ENCODE measurements at places on chromosomes 12 and 14.

GRCh38 chr12:27064397-27065342, 17.7 kb downstream of the C12orf71 start:
- no peak for DNase-seq

GRCh38 chr14:103772078-103772712, 56.6 kb downstream of the ZFYVE21 start:
- DNase-seq, result no peak

GRCh38 chr14:73567358-73567757, 1.7 kb upstream of the ACOT2 start:
- DNase-seq, result no peak

DNA sequence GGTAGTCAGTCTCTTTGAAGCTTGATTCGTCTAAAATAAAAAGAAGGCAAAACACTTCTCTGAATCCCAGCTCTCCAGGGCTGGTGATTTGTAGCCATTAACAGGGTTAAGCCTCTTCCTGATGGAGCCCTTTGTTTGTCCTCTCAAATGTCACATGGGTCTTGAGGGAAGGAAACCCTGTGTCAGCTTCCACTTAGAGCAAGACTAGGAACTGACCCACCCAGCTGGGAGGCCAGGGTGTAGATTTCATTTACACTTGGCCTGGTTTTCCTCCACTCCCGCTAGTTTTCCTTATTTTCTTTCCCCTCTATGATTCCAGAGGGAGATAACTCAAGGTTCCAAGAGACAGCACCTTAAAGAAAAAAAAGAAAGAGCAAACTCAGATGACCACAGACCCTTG, 230.5 kb upstream of the EGLN3 start:
- no peak for DNase-seq

DNA sequence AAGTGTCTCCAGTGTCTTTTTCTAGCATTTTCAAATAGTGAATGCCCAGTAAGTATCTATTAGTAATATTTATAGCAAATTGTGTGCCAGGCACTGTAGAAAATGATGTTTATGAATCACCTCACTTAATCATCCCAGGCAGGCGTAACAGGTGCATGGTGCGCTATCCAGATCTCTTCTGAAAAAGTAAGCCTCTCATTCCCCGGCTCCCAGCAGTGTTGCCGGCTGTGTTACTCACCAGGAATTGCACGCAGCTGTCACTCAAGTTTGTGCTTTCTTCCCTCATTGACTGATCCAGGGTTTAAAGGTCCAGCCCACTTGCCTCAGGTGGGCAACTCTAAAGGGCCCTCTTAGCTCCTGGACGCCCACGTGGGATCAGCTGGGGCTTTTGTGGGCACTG, 173.8 kb upstream of the RASSF8 start:
- DNase-seq, result no peak

DNA sequence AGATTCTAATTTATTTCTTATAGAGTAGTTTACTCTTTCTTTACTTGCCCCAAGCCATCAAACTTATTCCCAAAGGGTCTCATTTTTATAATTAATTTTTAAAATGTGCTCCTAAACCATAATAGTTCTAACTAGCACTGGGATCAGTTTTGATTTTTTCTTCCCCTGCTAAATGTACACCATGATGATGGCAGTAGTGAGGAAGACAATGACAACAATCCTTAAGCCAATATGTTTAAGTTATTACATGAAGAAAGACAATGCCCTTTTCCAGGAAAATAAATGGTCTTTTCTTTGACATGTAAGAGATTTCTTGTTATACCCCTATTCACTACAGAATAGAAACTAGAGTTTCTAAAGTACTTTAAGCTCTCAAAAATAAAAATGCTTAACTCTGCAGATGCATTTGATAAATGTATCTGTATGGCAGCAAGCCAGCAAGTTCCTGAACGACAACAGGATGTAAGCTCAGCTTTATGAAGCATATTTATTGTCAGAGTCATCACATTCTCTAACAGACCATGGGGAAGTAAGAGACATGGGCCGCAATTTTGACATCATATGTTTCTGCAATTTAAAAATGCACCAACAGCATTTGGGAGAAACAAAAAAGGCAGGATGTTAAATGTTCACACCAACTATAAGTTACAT, 36.0 kb upstream of the SNX6 start:
- peak; percentile 76 for DNase-seq
